ENCODE measurements at places on chromosomes 12 and 14.

DNA sequence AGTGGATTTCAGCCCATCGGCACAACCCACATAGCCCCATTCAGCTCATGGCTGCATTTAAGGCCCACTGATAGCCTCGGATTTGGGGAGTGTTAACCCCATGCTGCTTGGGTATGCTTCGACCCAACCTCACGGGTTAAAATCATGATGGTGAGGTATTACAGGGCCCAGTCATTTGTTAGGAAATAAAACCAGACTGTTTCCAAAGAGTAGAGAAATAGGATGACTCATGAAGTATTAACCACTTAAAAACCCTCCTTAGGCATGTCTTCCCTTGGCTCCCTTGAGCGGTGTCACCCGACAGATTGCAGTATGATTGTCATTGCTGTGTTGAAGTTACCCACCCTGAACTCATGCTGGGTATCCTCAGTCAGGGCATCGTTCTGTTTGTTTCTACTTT lies 289.1 kb downstream of the CACNA1C start:
- no peak for DNase-seq

- no peak for DNase-seq
Observed at GRCh38 chr12:11508699-11509098, 113.3 kb upstream of the PRB2 start.

- DNase-seq, result no peak
Observed at GRCh38 chr14:71856199-71856919, 75.9 kb upstream of the RGS6 start.

GRCh38 chr12:3651585-3652424 lies 101.1 kb downstream of the CRACR2A start:
- no peak for DNase-seq

GRCh38 chr14:91317381-91318308 lies 73.1 kb upstream of the GPR68 start:
- DNase-seq, result no peak

DNA sequence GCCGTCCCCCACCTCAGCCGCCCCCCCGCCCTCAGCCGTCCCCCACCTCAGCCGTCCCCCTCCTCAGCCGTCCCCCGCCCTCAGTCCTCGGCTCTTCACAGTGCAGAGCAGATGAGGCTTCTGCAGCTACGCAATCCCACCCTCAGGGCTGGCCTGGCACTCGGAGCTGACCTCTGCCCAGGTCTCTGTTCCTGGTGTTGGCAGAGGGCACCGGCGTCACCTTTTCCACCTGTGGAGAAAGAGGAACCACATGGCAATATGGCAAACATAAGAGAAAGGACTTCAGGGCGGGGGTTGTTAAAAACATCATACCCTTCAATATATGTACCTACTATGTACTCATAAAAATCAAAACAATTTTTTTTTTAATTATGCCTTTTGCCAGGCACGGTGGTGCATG lies 45.8 kb downstream of the MLXIP start:
- DNase-seq, result no peak

GRCh38 chr14:80269353-80269925 lies 58.1 kb upstream of the DIO2 start:
- DNase-seq, result no peak

DNA sequence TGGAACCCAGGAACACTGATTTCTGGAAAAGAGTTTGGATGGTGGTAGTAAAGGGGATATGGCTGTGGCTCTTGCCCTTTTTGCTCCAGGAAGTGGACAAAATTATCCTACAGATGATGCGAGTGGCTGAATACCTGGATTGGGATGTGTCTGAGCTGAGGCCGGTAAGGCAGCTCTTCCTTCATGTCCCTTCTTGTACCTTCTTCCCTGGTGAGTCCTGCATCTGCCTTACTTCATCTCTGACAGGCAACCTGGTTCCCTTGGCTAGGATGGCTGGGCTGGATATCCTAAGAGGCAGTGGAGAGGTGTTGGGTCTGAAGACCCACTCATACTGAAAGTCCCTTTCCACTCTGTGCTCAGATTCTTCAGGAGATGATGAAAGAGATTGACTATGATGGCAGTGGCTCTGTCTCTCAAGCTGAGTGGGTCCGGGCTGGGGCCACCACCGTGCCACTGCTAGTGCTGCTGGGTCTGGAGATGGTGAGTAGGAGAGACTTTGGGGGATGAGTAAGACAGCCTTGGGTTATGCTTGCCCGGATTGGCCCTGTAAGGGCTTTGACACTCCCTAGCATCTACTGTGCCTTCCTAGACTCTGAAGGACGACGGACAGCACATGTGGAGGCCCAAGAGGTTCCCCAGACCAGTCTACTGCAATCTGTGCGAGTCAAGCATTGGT lies 8.0 kb downstream of the DGKA start:
- DNase-seq, result no peak

GRCh38 chr12:119068129-119068856 lies 87.0 kb downstream of the SRRM4 start:
- DNase-seq, result no peak

- no peak for DNase-seq
Observed at GRCh38 chr12:103350116-103350515, 145.7 kb downstream of the C12orf42 start.

- no peak for DNase-seq
Observed at GRCh38 chr12:129257524-129257923, 404.2 kb downstream of the GLT1D1 start.

- no peak for DNase-seq
Observed at GRCh38 chr14:61484031-61484430, 162.7 kb downstream of the PRKCH start.

- DNase-seq, result no peak
Observed at GRCh38 chr12:52518574-52519386, 1.4 kb downstream of the KRT5 start.

GRCh38 chr14:60188115-60188514 lies 22.9 kb upstream of the DHRS7 start:
- no peak for DNase-seq

- no peak for DNase-seq
Observed at GRCh38 chr12:79652521-79652920, 38.2 kb downstream of the PAWR start.

DNA sequence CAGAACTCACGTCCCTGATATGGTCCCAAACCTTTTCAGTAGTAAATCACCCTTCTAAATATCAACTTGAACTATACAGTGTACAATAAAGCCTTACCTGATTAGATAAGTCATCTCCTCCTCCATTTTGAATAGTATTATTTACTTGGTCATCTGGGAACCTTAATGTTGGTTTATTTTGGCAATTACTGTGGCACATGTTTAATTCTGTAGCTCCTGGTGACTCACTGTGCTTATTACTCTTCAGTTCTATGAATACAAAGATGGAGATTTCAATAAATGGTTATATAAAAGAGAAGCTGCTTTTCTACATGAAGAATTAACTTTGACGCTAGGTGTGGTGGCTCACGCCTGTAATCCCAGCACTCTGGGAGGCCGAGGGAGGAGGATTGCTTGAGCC lies 25.4 kb downstream of the MIS18BP1 start:
- DNase-seq, result no peak

- no peak for DNase-seq
Observed at GRCh38 chr14:77752799-77753516, 8.0 kb downstream of the SNW1 start.

DNA sequence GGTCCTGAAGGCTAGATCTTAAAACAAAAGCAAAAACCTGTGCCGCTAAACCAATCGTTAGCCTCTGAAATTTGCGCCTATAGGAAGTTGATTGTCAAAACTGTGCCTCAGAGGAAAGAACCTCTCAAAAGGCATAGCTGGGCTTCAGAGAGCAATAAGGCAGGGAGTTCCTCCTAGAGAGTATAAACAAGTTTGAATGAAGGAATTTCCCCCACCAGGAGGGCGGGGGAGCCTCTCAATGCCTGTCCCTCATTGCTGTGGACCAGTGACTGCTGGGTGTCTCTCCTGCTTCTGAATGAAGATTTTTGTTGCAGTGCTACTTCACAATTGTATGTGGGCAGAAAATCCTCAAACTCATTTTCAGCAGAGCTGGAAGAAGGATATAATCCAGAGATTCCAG lies 88.6 kb downstream of the KCNK10 start:
- DNase-seq, result no peak

- no peak for DNase-seq
Observed at GRCh38 chr12:1881936-1882335, 36.5 kb downstream of the CACNA2D4 start.

GRCh38 chr12:81692008-81692407 lies 67.1 kb downstream of the PPFIA2 start:
- no peak for DNase-seq

DNA sequence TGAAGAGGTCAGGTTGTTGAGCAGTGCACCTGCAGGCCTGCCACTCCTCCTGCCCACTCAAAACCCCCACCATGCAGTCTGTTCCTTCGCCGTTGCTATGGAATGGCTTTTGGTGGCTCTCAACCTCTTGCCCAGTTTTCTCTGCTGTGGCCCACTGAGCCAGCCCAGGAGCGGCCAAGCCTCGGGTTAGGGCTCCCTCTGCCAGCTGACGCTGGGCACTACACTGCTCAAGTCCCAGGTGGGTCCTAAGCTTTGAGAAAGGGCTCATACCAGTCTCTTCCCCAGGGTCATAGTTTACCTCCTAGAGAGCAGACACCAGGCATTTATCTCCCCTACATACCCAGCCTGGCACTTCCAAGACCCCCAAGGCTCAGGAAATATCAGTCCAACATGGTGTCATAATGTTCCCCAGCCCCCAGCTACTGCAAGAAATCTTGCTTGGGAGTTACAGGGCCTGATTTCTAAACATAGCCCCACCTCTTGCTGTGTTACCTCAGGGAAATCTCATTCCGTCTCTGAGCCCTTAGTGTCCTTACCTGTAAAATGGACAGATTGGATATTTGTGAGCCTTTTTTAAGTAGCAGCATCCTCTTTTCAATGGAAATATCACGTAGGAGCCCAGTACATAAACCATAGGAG lies 59.4 kb downstream of the TSPAN11 start:
- DNase-seq, result peak; percentile 77

DNA sequence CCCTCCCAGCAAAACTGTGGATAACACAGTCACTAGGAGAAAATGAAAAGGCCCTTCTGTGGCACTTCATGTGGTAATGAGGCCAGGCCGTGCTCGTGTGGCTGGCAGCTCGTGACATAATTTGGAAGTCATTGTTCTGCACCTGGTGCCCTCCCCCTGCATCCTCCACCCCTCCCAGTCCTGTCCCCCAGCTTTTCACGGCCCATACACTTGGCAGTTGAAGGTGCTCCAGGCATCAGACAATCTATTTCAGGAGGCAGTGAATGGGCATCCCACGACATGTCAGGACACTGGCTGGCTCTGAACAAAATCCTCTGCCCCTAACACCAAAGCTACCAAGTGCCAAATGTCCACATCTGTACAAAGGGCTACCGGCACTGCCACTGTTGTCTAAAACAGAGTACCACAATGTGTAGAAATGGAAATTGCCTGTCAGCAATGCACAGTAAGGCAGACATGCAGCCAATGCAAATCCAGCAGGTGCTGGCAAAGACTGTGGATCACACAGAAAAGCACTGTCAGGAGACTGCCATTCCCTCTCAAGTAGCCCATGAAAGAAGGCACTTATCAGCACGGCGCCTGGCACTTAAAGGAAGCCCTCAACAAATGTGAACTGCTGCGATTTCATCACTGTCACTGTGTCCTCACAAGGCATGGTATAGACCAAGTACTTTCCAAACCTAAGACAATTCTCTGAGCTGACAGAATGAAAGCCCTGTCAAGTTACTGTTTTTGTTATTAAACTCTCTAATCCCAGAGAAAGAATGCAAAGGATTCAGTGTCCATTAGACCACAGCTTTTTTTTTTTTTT lies 39.1 kb downstream of the CORO1C start:
- peak; percentile 89 for DNase-seq

DNA sequence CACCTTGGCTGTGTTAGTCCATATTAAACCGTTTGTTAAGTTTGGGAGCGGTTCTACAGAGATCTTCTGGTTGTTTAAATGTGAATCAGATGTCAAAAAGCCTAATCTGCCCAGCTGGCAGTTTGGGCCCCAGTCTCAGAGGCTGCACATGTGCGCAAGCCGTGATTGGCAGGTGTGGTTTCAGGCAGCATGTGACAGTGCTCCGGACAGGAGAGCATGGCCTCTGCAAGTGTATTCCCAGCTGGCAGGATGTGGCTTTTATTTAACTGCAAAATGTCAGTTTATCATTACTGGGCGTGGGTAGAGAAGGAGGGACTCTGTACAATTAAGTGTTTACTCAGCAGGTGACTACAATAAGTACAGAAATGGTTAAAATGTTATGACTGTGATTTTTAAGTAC lies 77.5 kb downstream of the PELI2 start:
- no peak for DNase-seq

GRCh38 chr12:84702001-84702400 lies 210.6 kb downstream of the SLC6A15 start:
- no peak for DNase-seq

DNA sequence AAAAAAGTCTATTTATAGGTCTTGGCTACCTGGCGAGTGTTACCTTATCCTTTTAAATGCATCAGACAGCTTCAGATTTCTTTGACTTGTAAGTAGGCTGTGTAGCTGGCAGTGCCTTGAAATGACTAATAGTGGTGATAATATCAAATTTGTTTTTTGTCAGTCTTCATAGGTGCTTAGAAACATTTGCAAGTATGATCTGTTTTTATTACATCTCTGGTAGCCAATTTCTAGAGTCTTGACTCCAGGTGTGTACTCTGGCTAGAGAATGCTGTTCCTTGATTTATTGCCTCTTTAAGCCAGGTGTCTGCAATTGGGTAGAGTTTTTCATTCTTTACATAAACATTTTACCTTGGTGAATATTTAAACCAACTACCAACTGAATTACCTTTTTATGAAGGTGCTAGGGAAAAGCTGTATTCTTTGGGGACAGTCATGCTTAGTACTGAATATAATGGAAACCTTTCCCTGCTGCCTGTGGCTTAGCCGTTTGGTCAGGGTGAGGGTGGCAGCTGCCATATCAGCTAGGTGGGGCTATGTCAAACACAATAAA lies 32.6 kb downstream of the MLXIP start:
- no peak for DNase-seq

- DNase-seq, result no peak
Observed at GRCh38 chr12:105882404-105882803, 256.4 kb downstream of the NUAK1 start.

DNA sequence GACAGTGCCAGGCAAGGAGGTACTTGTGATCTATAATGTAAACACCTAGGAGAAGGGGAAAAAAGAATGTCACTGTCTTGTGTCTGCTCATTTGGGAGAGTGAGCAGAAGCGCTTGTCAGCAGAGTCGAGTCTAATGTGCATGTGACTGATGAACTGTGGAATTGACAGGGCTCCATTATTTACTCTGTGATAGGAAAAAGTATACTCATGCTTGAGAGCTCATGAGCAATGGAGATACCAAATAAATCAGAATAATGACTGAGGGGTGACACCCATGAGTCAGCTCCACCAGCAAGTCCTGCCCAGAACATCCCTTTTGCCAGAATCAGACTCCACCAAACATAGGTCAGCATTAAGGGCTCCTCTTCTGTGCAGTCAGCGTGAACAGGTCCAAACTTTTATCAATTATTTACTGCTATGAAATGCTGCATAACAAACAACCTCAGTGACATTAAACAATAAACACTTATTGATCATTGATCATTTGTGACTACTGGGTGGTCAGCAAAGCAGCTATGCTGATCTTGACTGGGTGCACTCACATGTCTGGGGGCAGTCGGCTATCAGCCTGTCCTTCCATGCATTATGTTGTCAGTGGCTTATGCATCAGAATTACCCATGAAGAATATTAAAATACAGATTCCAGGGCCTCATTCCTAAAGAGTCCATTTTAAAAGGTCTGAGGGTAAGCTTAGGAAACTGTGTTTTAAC lies 29.2 kb upstream of the WSCD2 start:
- no peak for DNase-seq

GRCh38 chr14:52267501-52268278 lies at the start of gene PTGDR:
TSS of gene PTGDR (plus strand) at chr14:52267698. CDS start at chr14:52267815, 117 bp downstream.
- DNase-seq, result no peak

GRCh38 chr14:73237786-73238423 lies 599 bp downstream of the PAPLN start:
- no peak for DNase-seq

GRCh38 chr12:48863291-48863690 lies 2.4 kb downstream of the RND1 start:
- no peak for DNase-seq
